ENCODE measurements at places on chromosomes 11 and 22. TPM values are rescaled to one million over a fixed set of nuclear protein-coding genes. Genes with fewer than 3 reads are reported as not detected.

Gene SLC16A8
- not detected for total RNA-seq

Gene OR52W1
- total RNA-seq = not detected

Gene NRXN2
- total RNA-seq = 6.1 TPM

Gene CRYBA4
- not detected for total RNA-seq

Gene MFRP
- not detected for total RNA-seq

Gene TSPAN32
- total RNA-seq = not detected

Gene SMIM38
- total RNA-seq = 0.88 TPM

DNA sequence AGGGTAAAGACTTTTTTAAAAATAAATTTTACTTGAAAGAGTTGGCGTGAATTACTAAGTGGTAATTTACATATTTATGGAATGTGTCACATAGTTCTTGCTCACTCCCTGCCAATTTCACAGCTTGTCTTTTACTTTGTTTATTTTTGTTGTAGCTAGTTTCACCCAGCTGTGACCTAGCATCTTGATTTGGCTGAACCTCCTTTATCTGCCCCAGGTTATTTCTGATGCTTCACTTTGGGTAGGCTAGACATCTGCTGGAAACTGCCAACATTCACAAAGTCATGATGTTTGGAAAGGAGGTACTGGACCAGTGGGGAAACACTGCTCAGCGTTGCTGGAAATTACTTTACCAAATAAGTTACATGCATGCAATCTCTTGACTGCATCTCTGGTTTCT is 1676.0 kb upstream of the RAG2 start:
- no peak overlapping the region for H3K27ac ChIP-seq
- no peak overlapping the region for H3K4me3 ChIP-seq
- no peaks in the 10 kb centered on the region for H3K27me3 ChIP-seq

GRCh38 chr22:42717197-42717928 is 3.3 kb downstream of the A4GALT start:
- peak; percentile 55 for DNase-seq
- no peaks in the 10 kb centered on the region for H3K36me3 ChIP-seq
- H3K27ac ChIP-seq = peak overlapping the region; percentile 53
- no peak overlapping the region for H3K4me3 ChIP-seq

DNA sequence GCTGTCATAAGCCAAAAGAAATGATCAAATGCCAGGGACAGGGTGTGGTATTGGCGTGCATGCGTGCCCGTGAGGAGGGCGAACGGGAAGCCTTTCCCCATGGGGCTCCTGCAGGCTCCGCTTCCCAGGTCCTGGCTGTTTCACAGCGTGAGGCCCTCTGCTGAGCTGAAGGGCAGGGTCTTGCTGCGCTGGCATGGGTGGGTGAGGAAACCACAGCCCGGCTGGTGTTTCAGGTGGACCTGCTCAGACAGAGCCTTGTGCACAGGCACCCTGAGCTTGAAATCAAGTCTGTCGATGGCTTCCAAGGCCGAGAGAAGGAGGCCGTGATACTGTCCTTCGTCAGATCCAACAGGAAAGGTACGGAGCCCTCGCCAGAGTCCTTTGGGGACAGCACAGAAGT is 31.4 kb downstream of the IGHMBP2 start:
- H3K4me1 ChIP-seq = no peaks in the 10 kb centered on the region
- DNase-seq = no peak
- H3K36me3 ChIP-seq = peaks cover 49% of the 10 kb centered on the region

DNA sequence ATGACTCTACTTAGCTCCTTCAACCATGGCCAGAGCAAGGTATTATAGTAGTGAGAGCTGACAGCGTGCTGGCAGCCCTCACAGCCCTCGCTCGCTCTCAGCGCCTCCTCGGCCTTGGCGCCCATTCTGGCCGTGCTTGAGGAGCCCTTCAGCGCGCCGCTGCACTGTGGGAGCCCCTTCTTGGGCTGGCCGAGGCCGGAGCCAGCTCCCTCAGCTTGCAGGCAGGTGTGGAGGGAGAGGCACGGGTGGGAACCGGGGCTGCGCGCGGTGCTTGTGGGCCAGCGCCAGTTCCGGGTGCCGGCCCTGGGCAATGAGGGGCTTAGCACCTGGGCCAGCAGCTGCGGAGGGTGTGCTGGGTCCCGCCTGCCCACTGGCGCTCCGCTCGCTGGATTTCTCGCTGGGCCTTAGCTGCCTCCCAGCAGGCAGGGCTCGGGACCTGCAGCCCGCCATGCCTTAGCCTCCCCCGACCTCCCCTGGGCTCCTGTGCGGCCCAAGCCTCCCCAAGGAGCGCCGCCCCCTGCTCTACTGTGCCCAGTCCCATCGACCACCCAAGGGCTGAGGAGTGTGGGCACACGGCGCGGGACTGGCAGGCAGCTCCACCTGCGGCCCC is 63.1 kb downstream of the SPATA19 start:
- no peak for DNase-seq
- no peak overlapping the region for H3K4me3 ChIP-seq
- H3K27ac ChIP-seq = no peak overlapping the region
- no peaks in the 10 kb centered on the region for H3K36me3 ChIP-seq

DNA sequence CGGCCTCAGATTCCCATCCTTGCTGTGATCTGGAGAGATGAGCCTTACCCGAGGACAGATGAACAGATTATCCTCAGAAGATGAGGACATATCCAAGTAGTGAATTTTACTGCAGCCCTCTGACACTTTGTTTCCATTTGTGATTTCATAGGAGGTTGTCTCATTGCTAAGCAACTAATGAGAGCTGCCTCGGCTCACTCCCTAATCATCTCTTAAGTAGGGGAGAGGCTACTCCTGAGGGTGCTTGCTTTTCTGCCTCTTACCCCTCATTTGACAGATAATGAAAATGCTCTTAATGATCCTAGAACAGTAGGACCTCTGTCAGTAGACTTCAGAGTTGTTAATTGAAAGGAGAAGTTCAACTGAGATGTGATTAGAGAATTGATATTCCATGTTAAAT is 150.9 kb downstream of the TBC1D22A start:
- no peak for DNase-seq
- H3K27ac ChIP-seq = no peak overlapping the region
- no peaks in the 10 kb centered on the region for H3K27me3 ChIP-seq
- no peaks in the 10 kb centered on the region for H3K4me1 ChIP-seq

DNA sequence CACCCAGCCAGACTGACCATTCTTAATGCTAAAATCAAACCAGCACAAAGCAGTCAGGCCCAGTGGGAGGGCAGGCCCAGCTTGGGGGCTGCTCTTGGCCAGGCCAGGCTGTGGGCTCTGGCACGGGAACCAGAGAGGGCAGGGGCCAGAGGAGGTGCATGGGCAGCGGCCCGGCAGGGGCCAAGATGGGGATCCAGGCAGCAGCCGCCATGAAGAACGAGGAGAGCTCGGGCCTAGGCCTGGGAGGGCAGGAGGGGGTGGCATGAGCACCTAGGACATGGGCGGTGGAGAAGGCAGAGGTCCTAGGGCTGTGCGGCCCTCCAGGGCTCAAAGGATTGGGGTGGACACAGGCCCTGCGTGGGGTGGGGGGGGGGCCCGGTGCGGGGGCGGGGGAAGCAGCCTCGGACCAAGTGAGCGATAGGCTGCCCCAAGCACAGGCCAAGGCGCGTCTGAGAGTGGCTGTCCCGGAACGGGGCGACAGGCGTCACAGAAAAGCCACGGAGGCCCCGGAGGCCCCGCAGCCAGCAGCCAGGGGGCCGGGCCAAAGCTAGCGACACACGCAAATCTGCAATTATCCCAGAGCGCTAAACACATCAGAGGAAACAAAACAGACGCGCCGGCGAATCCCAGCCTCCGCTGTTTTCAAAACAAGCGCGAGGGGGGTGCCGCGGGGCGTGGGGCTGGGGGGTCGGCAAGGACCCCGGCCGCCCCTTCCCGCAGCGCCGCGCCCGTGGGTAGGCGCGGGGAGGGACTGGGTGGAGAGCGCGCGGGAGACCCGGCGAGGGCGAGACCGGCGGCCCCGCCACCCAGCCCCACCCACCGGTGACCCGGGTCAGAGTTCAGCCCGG is 8.3 kb downstream of the PLXNB2 start:
- DNase-seq = peak; percentile 80
- no peaks in the 10 kb centered on the region for H3K27me3 ChIP-seq

DNA sequence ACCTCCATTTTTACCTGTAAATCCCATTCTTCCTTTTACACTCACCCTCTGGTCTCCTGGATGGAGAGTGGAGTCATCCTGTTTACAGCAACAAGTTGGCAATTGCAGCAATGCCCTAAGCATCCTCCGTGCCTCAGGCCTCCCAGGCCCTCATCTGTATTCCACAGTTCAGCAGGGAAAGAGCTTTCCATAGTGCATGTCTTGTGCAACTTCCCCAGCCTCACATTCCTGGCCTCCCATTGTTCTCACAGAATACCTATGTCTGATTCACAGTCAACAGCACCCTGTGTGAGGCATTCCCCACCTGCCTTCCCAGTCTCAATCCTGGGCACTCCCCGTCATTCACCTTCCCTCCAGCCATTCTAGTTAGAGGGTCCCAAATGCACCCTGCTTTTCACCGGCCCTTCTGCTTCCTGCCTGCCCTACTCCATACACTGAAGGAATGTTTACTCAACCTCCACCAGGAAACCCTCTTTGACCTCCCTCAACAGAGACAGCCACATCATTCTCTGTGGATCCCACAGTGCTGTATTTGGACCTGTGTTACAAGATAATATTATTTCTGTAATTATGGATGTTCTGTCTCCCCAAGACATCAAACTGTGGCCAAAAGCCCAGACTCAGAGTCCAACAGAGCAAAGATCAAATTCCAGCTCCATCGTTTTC is 405.7 kb downstream of the BUD13 start:
- H3K4me3 ChIP-seq = no peak overlapping the region
- H3K36me3 ChIP-seq = no peaks in the 10 kb centered on the region
- H3K27me3 ChIP-seq = peaks cover 29% of the 10 kb centered on the region
- H3K27ac ChIP-seq = no peak overlapping the region
- no peaks in the 10 kb centered on the region for H3K4me1 ChIP-seq

GRCh38 chr11:81579339-81579738 is 1154.3 kb downstream of the FAM181B start:
- peaks cover 23% of the 10 kb centered on the region for H3K4me1 ChIP-seq
- no peak overlapping the region for H3K4me3 ChIP-seq
- no peaks in the 10 kb centered on the region for H3K36me3 ChIP-seq
